ENCODE measurements at places on chromosomes 2 and 18. TPM values are rescaled to one million over a fixed set of nuclear protein-coding genes. Genes with fewer than 3 reads are reported as not detected.

COL4A4 gene
- 0.05 TPM for total RNA-seq

QPCT gene
- total RNA-seq, result 7.4 TPM

CIB4 gene
- total RNA-seq, result not detected

TRIM43 gene
- total RNA-seq, result 2.3 TPM

DPP10 gene
- total RNA-seq, result 15.1 TPM

GPR55 gene
- total RNA-seq, result not detected

GALNT14 gene
- total RNA-seq, result 14.4 TPM

KATNAL2 gene
- 2.4 TPM for total RNA-seq

UGT1A9 gene
- total RNA-seq, result not detected

DSC3 gene
- 0.47 TPM for total RNA-seq

C2orf76 gene
- 10.4 TPM for total RNA-seq

OR6B2 gene
- not detected for total RNA-seq

LRRTM4 gene
- total RNA-seq, result 18.6 TPM

SLC4A5 gene
- 8.2 TPM for total RNA-seq

LIPG gene
- 10.2 TPM for total RNA-seq

NLRC4 gene
- not detected for total RNA-seq

CRYBA2 gene
- total RNA-seq, result 0.49 TPM

CYP26B1 gene
- total RNA-seq, result 9.7 TPM

AFF3 gene
- 125 TPM for total RNA-seq

TSPYL6 gene
- total RNA-seq, result 0.27 TPM

PAIP2B gene
- total RNA-seq, result 15.6 TPM

LYG2 gene
- not detected for total RNA-seq

STARD6 gene
- total RNA-seq, result not detected

KCNJ3 gene
- 3.6 TPM for total RNA-seq

CPLX4 gene
- not detected for total RNA-seq

Measured in glutamatergic neuron (in vitro differentiated cells).